ENCODE measurements at places on chromosomes 3 and 15.

DNA sequence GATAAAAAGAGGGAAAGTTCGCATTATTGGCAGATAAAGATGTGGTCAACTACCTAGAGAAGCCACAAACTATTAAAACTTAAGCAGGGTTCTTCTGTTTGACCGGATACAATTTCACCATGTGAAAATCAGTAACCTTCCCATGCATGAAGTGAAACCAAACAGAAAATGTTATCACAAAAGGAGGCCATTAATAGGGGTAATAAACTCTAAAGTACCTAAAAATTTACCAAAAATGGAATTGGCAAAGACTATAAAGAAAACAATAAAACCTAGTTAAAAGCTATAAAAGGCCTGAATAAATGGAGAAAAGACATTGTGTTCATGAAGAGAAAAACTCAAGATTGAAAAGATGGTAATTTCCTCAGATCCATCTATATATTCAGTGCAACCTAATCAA lies 83.4 kb downstream of the FEZF2 start:
- no peak for DNase-seq

DNA sequence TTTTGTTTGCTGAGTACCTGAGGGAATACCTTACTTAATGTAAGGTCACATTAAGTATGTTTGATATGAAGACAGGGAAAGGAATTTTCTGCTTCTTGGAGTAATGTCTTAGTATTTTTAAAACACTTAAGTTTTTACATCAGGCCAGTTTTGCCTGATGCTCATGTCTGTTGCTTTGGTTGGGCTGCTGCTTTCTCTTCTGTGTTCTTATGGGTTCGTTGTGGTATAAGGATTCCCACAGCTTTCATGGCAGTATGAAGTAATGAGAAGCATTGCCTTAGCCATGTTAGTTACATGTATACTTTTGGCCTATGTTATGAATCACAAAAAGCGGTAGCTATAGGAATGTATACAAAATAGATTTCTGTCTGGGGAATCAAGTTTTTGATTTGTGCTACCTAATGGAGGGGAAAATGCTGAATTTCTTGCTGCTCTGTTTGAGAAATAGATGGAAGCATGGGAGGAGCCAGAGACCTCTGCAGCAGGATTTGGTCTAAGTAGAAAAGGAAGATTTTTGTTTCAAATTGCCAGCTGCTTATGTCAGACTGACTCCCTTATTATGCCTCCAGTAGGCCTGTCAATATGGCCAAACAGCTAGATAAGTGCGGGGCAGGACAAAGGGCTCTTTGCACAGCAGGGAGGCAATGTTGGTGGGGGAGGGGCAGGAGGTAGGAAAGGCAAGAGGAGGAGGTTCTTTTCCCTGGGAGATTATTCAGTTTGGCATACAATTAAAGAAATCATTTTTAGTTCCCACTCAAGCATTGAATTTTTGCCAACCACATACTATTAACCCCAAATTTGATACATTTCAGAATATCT lies 5.2 kb downstream of the SETD5 start:
- DNase-seq: no peak

- DNase-seq: no peak
These were observed 64.7 kb downstream of the ATP1B3 start for GRCh38 chr3:141941093-141941492.

GRCh38 chr3:151002003-151002981 lies 29.8 kb upstream of the CLRN1 start:
- no peak for DNase-seq

DNA sequence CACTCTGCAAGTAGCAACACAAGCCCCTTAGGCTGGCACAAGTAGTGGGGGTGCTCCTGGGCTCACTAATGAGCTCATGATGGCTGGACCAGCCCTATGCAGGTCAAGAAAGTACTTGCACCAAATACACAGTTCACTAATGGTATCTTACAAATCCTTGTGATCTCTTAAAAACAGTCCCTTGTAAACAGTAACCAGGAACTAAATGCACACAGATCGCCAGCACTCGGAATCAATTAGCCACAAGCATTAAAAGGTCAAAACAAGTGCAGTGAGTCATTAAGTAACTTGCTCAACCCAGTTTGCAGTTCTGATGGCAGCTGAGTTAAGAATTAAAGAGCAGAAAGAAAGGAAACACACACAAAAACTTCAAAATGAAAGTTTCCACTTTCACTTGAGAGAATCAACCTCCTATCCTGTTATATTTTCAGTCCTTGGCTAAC lies 43.2 kb downstream of the ARHGEF3 start:
- DNase-seq: no peak

DNA sequence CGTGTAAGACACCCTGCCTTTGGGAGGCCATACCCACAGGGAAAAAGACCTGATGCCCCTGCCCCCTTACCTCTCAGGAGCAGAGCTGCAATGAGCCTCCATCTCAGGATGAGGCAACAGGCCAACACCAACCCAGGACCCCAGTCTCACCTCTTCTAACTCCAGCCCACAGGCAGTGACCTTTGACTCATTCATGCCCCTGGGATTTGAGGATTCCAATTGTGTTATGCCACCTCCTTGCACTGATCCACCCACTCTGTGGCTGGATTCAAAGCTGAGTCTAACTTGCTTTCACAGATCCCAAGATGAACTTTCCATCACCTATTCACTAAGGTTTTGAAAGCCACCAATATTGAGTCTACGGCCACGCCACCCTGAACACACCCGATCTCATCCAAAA lies 64.7 kb downstream of the MINAR1 start:
- DNase-seq: no peak

- no peak for DNase-seq
These were observed 62.7 kb downstream of the EXOG start for GRCh38 chr3:38558864-38559263.

DNA sequence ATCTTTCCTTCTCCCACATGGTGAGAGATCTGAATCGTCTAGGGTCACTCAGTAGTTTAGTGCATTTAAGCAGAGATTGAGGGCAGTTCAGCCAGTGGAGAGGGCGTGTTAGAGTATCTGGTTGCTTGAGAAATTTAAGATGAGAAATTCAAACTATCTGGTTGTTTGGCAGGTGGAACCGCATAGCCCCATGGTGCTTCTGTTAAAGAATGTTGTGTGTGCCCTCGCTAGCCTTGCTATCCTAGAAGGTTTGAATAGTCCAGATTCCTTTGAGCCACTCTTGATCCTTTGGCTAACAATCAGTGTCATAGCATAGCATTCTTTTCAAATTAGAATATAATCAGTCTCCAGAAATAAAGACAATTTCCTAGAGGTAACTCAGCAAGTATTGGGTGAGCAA lies 32.1 kb downstream of the ABHD17C start:
- no peak for DNase-seq

GRCh38 chr15:91424001-91424400 lies 323.9 kb downstream of the SV2B start:
- no peak for DNase-seq

DNA sequence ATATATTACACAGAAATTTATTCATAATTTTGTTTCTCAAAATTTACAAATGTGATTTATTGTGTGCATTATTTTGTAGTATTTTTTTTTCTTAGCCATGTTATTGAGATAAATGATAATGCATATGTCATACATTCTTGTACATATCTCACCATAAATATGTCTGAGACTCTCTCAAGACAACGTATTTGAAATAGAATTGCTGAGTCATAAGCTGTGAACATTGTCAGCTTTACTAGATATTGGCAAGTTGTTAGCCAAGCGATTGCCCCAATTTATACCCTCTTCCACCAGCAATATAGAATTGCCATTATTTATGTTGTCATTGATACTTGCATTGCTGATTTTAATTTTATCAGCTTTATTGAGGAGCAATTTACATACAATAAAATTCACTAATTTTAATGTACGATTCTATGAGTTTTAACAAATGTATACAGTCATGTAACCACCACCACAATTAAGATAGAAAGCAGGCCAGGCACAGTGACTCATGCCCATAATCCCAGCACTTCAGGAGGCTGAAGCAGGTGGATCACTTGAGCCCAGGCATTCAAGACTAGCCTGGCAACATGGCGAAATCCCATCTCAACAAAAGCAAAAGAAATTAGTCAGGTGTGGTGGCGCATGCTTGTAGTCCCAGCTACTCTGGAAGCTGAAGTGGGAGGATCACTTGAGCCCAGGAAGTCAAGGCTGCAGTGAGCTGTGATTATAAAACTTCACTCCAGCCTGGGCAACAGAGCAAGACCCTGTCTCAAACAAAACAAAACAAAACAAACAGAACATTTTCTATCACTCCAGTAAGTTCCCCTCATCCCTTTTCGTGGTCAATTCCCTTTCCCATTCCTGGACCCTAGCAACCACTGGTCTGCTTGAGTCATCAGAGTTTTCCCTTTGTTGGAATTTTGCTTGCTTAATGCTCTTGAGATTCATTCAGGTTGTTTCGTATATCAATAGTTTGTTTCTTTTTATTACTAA lies 373.1 kb downstream of the MFSD1 start:
- DNase-seq: no peak

DNA sequence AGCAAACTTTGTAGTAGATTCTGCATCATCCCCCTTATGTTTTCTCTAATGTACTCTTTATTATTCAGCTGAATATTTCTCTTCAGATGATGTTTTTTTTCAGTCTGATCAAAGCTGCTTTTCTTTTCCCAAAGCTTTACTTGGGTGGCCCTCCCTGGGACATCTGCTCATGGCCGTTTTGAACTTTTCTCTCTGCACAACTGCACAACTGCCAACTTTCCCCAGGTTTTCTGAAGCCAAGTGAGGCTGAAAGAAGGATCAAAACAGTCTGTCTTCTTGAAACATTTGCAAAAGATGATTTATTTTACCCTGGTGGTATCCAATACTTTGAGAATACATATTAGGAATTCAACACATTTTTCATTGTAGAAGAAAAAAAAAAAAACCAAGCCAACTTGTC lies 43.0 kb downstream of the GASK1A start:
- no peak for DNase-seq

DNA sequence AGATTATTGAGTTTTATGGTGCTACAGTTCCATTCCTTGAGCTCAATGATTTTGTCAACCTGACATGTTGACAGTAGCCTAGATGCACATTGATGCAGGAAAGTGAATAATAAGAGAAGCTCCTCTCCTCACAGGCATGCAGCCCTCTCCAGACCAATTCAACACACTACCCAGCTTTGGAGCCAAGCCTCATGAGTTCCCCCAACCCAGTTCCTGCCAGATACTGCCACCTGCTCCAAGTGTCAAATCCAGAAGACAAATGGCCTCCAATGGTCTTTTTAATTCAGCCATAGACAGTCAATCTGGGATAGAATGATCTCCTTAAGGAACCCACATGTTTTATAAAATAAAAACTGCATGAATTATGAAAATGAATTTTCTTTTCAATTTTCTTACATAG lies 83.7 kb upstream of the ARHGEF3 start:
- DNase-seq: no peak

DNA sequence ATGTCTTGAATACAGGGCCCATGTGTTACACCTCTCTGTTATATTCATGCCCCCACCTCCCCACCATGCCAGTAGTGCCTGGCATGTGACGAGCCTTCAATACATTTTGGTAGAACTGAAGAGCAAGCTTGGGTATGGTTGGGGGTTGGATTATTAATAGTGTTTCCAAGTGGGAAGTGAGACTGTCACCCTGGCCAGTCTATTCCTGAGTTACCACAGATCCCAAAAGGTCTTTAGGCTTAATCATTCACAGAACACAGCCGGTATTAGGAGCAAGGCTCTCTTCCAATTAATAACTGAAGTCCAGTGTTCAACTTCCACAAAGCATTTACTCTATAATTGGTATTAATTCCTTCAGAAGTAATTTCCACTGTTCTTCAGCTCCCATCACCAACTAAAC lies 231.9 kb upstream of the LRTM1 start:
- DNase-seq: no peak

DNA sequence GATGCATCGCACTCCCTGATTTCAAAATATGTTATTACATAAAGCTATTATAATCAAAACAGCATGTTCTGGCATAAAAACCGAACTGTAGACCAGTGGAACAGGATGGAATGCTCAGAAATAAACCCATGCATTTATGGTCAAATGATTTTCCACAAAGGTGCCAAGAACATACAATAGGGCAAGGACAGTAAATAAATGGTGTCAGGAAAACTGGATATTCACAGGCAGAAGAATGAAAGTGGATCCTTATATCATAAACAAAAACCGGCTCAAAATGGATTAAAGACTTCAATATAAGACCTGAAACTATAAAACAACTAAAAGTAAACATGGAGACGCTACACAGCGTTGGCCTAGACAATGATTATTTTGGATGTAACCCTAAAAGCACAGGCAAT lies 22.6 kb downstream of the USP50 start:
- no peak for DNase-seq

- no peak for DNase-seq
These were observed 49.3 kb upstream of the TRPM1 start for GRCh38 chr15:31150732-31151231.

DNA sequence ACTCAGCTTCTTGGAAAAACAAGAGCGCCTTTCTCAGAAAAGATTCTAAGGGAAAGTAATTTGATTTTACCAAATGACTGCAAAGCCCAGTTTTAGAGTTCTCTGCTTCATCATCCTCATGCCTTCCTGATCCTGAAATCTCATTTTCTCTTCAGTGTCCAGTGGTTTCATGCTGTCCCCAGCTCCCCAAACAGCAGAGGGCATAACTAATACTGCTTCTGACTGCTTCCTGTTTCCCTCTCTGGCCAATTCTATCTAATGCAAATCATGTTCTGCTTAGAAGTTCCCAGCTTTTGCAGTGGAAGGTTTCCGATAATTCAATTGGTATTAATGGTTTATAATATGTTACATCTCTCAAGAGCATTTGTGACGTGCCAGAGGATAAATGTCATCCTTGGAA lies 161.1 kb downstream of the CLSTN2 start:
- DNase-seq: no peak

DNA sequence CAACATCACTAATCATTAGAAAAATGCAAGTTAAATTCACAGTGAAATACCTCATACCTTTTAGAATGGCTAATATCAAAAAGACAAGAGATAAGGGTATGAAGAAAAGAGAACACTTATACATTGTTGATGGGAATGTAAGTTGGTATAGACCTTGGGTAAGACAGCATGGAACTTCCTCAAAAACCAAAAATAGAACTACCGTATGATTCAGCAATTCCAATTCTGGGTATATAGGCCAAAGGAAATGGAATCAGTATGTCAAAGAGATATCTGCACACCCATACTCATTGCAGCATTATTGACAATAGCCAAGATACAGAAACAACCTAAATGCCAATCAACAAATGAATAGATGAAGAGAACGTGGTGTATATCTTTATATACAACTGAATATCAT lies 166.8 kb upstream of the LRRN1 start:
- DNase-seq: no peak

- DNase-seq: no peak
These were observed 110.6 kb downstream of the GABRB3 start for GRCh38 chr15:26662283-26662682.

DNA sequence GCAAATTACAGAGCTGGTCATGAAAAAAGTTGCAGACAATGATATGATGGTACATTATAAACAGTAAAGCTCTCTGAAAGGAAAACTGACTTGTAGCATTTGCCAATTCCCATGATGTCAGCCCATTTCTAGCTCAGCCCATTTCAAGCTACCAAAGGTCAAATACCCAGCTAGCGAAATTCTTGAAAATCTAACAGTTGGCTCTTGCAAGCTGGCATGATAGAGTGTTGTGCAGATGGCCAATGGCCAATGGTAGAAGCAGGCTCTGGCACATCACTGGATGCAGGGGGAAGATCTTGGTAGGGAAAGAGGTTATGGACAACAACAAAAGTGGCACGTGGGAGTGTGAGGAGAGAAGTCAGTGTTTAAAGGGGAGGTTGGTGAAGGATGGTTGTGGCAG lies 36.7 kb downstream of the RASGRF1 start:
- no peak for DNase-seq

GRCh38 chr3:130242850-130243569 lies 102.5 kb upstream of the COL6A5 start:
- DNase-seq: no peak
